Vein endothelial cell (primary cell): ENCODE measurements at places on chromosomes 7 and 10. TPM values are rescaled to one million over a fixed set of nuclear protein-coding genes. Genes with fewer than 3 reads are reported as not detected.

C10orf53 gene
- total RNA-seq, result not detected in 2 replicates

LRGUK gene
- total RNA-seq, result 0.33 and 0.57 TPM in 2 replicates

AKR1C1 gene
- 3.2 and 7.8 TPM in 2 replicates for total RNA-seq

RBAK gene
- 9.4 and 9.5 TPM in 2 replicates for total RNA-seq

TAF6 gene
- total RNA-seq, result 39.1 and 41.2 TPM in 2 replicates

LHPP gene
- 3.5 and 4.2 TPM in 2 replicates for total RNA-seq

STAM gene
- total RNA-seq, result 16.7 and 31.3 TPM in 2 replicates

TSPAN12 gene
- total RNA-seq, result 25.5 and 25.8 TPM in 2 replicates

ATOH7 gene
- total RNA-seq, result not detected in 2 replicates

IKZF5 gene
- total RNA-seq, result 5.7 and 6.9 TPM in 2 replicates

SYCE1 gene
- total RNA-seq, result 0.33 TPM in 1 of 2 replicates, not detected in the other
